ENCODE measurements at places on chromosomes 7 and 10.

DNA sequence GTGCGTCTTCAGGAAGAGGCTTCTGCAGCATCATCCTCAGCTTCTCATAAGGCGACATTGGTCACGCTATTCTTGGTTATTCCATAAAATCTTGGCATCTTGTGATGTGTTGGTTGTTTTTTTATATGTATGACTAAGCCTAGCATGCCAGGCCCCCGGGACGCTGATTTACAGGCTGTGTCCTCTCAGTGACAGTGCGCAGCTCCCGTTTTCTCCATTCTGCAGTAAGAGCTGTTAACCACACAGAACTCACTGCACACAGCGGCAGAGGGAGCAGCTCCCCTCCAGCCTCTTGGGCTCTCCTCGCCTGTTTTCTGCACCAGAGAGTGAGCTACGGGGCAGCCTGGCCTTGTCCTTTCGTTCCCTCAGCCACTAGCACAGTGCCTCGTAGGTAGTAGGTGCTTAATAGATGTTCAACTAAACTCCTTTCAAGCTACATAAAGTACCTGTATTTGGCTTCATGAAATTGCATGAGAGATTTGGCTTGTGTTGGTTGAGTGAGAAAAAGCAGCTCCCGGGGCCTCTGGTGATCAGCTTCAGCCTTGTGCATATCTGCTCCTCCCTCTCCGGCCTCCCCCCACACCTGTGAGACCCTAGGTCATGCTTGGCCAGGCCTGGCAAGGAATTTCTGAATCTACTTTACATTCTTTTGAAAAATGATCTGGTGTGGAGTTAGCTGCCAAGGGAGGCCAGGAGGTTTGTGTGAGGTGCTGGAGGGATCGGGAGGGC lies 116.2 kb downstream of the WDR37 start:
- no peak for DNase-seq

GRCh38 chr7:22549667-22550513 lies 49.9 kb upstream of the STEAP1B start:
- peak; percentile 48 for DNase-seq

- no peak for DNase-seq
These were observed 123.6 kb downstream of the VTI1A start for GRCh38 chr10:112570585-112570984.

DNA sequence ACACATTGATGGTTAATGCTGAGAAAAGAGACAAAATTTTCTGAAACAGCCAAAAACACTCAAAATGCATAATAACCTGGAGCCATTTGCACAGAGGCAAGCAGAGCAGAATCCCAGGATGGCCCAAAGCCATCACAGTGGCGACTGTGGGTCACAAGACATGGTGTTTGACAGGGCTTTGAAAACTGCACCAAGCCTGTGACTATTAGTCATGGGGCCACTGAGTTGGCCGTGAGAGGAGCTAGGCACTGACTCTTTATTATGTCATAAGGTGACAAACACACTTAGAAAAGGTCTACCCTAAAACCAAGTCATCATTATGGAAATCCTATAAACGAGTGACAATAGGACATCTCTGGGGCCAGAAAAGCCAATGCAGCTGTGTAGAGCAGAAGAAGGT lies 23.9 kb downstream of the DRGX start:
- no peak for DNase-seq

- no peak for DNase-seq
These were observed 351.7 kb upstream of the C7orf33 start for GRCh38 chr7:148238761-148239325.

- DNase-seq, result no peak
These were observed 332.0 kb upstream of the FZD1 start for GRCh38 chr7:90931986-90932916.

GRCh38 chr7:133186060-133186459 lies 66.8 kb upstream of the EXOC4 start:
- no peak for DNase-seq

- no peak for DNase-seq
These were observed 85.0 kb downstream of the EMX2 start for GRCh38 chr10:117627561-117627960.

- DNase-seq, result no peak
These were observed 291.0 kb upstream of the KMT2E start for GRCh38 chr7:104723001-104723400.

DNA sequence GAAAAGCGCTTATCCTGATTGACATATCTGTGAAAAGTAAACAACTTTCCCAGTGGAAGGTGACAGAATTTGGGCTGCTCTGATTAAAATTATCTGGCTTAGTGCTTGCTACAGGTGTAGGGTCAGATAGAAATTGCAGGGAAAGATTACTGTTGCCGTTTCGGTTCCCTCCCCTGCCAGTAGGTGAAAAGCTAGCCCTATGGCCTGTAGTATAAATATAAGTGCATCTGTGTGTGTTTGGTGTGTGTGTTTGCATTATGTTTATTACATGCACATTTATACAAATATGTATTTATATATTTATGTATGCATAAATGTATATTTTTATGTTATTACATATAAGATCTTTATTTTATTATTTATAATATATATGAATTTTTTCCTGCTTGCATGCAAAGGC lies 72.3 kb upstream of the VOPP1 start:
- no peak for DNase-seq

- DNase-seq, result no peak
These were observed 2.6 kb downstream of the PNLIPRP3 start for GRCh38 chr10:116430288-116430687.

DNA sequence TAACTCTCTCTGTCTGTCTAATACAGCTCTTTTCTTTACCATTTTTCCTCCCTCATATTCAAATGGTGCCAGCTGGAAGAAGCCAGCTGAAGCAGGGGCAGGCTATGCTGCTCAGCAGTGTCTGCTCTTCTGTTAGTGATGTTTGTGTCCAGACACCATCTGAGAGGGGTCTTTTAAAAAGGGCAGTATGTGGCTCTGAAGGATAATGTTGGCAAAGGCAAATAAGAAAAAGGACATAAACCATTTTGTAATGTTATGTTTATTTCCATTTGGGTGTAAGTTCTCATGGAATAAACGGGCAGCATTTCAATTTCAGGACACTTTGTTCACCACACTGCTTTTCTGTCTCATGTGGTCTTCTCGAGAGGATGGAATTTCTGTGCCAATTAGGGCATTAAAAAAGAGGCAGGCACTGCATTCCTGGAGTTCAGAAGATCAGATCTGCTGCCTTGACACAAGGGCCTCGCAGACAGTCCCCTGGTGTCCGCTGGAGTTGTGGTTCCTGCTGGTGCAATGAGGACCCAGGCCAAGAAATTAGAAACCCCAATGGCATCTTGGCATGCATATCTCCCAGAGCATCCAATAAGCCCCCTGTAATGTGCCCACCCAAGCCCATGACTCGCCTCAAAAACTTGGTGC lies 109.0 kb upstream of the ELMO1 start:
- DNase-seq, result no peak

DNA sequence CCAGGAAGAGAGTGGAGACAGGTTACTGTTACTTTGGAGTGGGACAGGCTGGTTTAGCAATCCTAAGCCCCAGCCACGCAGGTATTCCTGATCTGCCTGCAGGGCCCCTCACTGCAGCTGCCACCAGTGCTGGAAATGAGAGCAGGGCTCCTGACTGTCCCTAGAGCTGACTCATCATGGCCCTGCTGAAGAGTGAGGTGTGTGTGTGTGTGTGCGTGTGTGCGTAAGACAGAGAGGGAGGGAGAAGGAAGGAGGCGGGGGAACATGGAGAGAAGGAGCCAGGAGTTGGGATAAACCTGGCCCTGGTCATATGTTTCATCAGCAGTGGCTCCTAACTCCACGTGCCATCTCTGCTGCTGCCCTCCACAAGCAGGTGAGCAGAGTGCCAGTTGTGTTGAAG lies 3.6 kb downstream of the FOXI2 start:
- DNase-seq, result no peak

GRCh38 chr10:35781643-35782035 lies 139.5 kb upstream of the FZD8 start:
- no peak for DNase-seq

- no peak for DNase-seq
These were observed 145.5 kb upstream of the AUTS2 start for GRCh38 chr7:69452797-69453196.

DNA sequence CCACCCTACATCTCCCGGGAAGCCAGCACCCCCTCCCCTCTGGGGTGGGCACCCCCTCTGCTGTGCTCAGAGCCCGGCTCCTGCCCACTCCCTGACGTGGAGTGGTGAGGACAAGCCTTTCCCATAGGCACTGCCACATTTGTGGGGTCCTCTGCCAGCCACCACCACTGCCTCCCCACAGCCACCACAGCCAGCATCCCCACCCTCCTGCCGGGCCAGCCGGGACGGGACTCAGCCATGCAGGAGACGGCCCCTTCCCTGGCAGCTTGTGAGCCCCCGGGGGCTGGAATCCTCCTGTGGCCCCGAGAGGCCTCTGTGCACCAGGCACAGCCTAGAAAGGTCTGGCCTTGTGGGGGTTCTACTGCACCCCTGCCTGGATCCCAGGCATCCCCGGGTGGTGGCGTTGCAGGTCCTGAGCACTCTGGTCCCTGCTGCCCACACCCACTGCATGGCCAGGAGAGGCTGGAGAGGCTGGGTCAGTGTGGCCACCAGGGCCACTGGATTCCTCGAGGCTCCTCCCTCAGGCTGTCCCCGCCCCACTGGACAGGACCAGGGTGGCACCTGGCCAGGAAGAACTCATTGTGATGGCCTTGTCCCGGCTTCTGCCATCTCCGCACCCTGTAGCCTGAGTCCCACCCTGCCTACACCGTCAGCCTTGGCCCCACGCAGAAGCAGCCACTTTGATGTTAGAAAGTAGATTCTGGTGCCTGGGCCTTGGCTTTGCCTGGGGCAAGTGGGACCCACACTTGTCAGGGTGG lies 148.0 kb downstream of the EBF3 start:
- DNase-seq, result no peak

DNA sequence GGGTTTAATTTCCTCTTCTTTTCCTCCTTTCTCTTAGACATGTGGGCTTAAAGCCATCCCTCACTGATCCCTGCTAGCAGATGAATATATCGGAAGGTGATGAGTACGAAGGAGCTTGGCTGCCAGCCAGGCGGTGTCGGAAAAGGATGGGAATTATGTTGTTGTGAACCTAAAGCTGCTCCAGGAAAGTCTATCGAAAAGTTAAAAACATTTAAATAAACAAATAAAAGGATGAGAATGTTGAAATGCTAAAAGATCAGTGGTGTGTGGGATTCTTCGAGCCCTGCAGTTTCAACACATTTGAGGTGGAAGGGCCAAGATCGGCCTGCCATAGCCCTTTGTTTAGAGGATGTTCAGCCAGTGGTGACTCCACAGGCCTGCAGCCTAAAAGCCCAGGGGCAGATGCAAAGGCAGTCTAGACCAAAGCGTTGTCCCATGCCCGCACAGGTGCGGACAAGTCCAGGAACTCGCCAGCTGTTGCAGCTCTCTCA lies 107.9 kb downstream of the JCAD start:
- DNase-seq, result no peak

- DNase-seq, result no peak
These were observed 42.4 kb upstream of the AGBL3 start for GRCh38 chr7:134943785-134944400.

- no peak for DNase-seq
These were observed 4.7 kb downstream of the SUN1 start for GRCh38 chr7:837001-837400.

DNA sequence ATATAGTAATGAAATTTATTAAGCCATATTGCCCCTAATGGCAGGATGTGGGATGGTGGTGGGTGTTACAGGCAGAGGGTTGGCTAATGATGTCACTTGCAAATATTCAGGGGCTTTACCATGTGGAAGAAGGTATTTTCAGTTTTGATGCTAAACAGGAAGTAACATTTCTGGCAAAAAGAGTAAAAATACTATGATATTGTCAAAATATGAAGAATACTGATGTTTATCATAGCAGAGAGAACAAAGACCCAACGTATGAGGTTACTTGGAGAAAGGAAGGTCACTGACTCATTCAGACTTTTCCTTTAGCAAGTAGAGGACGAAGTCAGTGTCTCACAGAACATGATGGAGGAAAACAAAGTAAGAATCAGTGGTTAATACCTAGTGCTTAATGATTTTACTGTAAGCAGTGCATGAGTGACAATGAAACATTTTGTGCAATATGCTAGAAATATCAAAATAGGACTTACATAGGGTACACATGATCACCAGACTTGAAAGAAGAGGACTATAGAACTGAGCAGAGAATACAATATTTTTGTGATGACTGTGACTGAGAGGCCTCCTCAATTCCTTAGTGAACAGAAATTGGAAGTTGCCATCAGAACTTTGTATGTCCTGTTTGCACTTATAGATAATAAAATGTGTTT lies 89.7 kb upstream of the STEAP4 start:
- no peak for DNase-seq

DNA sequence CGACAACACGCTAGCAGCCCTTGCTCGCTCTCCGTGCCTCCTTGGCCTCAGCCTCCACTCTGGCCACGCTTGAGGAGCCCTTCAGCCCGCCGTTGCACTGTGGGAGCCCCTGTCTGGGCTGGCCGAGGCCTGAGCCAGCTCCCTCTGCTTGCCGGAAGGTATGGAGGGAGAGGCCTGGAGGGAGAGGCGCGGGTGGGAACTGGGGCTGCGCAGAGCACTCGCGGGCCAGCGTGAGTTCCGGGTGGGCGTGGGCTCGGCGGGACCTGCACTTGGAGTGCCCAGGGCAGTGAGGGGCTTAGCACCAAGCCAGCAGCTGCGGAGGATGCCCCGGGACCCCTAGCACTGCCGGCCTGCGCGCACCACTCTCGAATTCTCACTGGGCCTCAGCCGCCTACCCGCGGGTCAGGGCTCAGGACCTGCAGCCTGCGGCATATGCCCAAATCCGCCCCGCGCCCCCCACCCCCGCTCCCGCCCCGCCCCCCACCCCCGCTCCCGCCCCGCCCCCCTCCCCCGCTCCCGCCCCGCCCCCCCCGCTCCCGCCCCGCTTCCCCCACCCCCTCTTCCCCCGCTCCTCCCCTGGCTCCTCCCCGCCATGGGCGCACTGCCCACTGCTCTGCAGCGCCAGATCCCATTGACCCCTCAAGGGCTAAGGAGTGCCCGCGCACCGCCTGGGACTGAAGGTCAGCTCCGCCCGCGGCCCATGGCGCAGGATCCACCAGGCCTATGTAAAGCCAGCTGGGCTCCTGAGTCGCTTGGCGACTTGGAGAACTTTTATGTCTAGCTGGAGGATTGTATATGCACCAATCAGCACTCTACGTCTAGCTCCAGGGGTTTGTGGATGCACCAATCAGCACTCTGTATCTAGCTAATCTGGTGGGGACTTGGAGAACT lies 15.9 kb upstream of the ACBD5 start:
- DNase-seq, result no peak

GRCh38 chr7:24923172-24923865 lies 56.7 kb downstream of the OSBPL3 start:
- no peak for DNase-seq

GRCh38 chr10:5547931-5548660 lies 23.3 kb downstream of the CALML3 start:
- no peak for DNase-seq

- DNase-seq, result no peak
These were observed 758.6 kb downstream of the AUTS2 start for GRCh38 chr7:70356787-70357328.

All from stimulated activated CD4-positive, alpha-beta T cell treated with anti-CD3 and anti-CD28 coated beads, Interleukin-15, amount 100 ng/mL, for 24 hours (primary cell).